ENCODE measurements at places on chromosomes 7 and 10.

DNA sequence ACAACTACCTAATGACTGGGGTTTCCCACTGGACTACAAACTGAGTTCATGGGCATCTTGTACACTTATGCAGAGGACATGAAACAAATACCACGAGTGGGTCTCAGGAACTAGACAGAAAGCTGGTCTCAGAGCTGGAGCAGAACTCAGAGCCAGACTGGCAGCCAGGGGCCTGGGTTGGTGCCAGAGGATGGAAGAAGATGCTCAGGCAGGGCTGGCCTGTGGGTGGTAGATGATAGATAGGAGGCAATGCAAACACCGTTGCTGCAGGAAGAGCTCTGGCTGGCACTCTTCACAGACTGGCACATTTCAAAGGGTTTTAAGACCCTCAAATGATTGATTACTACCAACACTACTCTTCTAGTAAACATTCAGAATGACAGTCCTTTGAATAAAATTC, 28.8 kb downstream of the ENO4 start:
- DNase-seq, result no peak

- DNase-seq, result peak; percentile 33
Measured at GRCh38 chr7:105656922-105657521, 75.7 kb upstream of the EFCAB10 start.

DNA sequence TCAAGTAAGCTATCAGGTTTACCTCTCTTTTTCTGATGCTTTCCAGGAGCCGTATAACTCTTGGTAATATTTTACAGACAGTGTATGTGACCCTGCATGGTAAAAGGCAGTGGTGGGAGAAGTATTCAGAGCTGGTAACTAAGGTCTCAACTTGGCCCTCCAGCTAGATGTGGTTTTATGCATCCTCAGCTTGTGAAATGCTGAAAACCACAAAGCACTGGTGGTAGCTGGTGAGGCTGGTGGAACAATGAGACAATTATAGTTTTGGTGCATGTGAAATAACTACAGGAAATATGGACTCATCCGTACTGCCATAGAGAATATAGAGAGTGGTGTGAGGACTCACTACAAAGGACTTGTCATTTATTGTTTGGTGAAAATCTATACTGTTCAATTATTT, 383.0 kb upstream of the PCDH15 start:
- DNase-seq, result no peak

GRCh38 chr10:28254290-28254985, 48.4 kb downstream of the MPP7 start:
- DNase-seq, result no peak

DNA sequence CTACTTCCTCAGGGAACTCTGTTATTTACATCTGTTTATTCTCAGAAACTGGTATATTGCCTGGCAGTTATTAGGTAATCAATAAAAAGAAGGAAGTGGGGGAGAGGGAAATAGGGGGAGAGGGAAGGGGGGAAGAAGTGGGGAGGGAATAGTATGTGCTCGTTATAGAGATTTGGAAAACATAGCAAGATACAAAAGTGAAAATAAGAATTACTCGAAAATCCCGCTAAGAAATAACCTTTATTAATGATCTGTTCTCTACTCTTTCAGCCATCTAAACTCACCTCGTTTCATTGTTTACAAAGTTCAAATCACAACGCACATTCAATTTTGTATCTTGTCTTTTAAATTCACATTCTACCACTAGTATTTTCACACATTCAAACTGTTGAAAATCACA, 63.0 kb upstream of the CDCA7L start:
- no peak for DNase-seq

DNA sequence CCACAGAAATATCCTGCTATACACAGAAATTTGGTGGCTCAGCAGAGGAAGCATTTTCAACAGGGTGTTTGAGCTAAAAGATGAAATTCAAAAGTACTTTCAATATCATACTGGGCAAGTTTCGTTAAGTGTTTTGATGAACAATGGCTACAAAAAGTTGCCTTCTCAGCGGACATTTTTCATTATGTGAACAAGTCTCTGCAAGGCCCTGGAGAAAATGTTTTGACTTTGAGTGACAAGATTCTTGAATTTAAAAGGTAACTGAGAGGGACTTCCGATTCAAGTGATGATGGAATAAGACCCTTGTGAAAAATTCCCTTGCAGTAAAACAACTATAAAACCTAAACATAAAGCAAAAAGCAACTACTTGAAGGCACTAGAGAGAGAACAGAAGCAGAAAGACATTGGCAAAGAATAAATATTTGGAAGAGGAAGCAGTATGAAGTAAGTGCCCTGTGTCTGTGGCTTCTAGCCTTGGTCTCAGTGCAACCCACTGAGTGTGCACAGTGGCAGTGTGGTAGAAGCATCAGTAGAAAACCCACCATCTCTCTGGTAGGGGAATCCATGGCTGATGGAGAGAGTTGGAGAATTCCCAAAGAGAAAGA, 62.5 kb upstream of the NAMPT start:
- DNase-seq, result no peak

- no peak for DNase-seq
Measured at GRCh38 chr7:86773309-86773708, 129.6 kb downstream of the GRM3 start.

DNA sequence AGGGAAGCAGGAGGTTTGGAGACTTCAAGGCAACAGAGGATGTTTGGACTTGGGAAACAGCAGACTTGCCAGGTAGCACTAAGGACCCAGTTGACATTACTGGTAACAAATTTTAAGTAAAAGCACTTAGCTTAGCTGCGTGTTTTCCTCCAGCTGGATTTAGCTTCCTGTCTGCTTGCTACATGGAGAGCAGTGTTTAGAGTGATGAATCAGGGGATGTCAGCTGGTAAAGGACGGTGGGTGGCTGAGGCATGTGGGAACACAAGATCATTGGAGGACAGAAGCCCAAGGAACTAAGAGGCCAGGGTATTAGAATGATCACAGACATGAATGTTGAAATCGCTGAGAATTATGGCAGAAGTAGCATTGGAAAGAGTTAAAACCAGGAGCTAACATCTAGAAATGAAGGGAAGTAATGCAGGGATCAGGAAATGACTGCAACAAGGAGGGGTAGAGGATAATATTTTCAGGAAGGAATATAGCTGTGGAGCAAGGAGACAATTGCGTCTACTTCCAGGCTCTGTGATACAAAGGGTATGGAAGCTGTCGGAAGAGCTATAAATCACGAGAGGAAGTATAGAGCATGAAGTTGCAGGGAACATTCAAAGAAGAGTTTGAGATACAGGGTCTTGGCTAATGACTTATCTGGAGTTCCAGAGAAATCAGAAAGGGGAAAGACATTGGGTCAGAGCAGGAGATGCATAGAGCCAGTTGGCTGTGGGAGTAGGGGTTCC, 34.4 kb downstream of the CALD1 start:
- no peak for DNase-seq

DNA sequence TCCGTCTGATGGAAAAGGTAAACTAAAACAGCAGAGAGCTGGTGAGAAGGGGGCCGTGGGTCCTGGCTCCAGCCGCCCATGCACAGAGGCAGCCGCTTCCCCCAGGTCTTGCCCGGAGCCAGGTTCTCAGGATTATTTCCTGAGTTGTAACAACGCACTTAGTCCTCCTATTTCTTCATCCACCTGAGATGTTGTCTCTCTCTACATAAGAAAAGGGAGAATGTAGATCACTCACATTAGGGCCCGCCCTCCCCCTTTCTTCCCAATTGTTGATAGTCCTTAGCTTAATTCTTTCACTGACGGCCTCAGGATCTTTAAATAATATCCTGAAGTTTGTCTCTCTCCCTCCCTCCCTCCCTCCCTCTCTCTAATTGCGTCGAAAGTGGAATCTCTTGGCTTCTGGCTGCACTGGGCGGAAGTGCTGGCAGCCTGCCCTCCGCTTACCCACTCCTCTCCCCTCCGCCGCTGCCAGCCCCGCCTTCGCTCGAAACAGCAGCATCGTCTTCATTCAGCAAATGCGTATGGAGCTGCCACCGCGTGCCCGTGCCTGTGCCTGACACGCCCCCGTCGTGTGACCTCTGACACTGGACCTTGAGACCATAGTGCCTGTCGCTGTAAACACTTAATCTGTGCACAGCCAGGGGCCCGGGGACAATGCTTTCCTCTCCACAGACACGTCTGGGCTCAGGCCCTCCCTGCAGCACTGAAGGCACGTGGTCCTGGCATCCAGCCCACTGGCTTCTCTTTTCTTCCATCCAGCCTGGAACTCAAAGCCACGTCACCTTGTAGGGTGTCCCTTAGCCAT, 174.5 kb upstream of the PPP2R2D start:
- no peak for DNase-seq

DNA sequence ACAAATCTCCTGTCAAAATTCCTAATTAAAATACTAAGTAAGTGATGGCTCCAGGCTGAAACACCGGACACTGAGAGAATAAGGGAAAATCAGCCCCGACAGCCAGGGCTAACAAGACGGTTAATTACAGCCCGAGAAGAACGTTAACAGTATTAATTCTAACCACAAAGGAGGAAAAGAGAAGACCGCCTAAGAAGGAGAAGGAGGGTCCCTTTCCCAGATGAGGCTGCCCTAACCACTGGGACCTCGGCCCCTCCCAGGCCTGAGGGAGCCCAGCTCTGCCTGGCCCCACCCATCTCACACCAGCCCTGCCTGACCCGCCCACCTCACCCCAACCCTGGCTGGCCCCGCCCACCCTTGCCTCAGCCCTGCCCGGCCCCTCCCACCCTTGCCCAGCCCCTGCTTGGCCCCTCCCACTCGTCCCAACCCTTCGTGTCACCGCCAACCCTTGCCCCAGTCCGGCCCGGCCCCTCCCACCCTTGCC, 51.3 kb downstream of the PWWP2B start:
- no peak for DNase-seq

DNA sequence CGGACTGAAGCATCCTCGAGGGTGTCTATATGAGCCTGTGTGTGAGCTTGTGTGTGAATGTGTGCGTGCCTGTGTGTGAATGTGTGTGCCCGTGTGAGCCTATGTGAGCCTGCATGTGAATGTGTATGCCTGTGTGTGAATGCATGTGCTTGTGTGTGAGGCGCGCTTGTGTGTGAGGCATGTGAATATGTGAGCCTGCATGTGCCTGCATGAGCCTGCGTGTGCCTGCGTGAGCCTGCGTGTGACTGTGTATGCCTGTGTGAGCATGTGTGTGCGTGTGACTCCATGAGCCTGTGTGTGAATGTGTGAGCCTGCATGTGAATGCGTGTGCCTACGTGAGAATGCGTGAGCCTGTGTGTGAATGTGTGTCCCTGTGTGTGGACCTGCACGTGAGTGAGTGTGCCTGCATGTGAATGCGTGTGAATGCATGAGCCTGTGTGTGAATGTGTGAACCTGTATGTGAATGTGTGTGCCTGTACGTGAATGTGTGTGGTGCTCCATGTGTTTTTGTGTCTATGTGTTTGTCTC, 33.4 kb downstream of the PDGFA start:
- no peak for DNase-seq

DNA sequence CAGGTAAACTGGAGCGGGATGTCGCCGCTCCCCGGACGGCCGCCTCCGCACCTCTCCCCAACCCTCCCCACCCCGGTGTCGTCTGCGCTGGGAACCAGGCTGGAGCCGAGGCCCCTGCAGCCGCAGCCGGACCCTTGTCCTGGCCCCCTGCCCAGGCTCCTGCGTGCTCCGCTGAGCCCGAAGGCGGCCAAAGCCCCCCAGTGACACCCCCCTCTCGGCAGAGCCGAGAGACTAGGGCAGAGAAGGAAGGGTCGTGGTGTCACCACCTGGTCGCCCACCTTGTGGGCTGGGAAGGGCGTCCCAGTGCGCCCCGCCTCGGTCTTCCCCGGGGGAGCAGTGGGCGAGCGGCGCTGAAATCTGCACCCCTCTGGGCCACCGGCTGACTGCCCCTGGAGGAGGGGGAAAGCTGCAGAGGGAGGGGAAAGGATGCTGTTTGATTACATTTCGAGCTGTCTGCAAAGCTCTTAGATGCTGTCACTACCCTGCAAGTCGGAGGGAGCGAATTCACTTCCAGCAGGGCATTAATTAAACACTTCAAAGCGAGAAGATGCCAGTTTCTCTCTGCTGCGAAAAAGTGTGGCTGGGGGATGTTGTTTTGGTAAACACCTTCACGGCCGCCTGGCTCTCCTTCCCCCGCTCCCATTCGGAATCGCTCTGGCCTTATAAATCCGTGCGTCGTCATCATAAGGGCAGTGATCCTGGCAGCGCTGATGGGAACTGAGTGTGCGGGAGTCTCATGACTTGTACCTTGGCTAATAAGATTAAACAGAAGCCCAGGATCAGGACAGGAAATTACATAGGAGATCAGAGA, 622 bp downstream of the DYNC1I1 start:
- DNase-seq, result peak; percentile 12
